ENCODE measurements at places on chromosomes 4 and X.

DNA sequence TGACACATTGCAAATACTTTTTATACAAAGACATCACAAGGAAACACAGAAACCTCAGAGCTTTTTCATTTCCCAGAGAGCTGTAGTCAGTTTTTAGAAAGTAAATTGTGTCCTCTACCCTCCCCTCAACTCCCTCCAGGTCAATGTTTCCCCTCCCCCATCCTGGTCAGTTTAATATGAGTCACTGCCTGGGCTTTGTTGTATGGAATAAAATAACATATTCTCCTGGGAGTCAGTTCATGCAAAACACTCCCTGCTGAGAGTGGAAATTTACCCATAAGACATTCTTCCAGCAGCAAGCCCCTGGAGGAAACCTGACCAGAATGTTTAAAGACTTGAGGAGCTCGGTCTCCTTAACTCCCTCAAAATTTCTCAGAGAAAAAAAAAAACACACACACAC, 270.1 kb upstream of the LDB2 start:
- no peak for DNase-seq

GRCh38 chr4:700587-701264, 4.9 kb upstream of the PCGF3 start:
- DNase-seq: no peak

DNA sequence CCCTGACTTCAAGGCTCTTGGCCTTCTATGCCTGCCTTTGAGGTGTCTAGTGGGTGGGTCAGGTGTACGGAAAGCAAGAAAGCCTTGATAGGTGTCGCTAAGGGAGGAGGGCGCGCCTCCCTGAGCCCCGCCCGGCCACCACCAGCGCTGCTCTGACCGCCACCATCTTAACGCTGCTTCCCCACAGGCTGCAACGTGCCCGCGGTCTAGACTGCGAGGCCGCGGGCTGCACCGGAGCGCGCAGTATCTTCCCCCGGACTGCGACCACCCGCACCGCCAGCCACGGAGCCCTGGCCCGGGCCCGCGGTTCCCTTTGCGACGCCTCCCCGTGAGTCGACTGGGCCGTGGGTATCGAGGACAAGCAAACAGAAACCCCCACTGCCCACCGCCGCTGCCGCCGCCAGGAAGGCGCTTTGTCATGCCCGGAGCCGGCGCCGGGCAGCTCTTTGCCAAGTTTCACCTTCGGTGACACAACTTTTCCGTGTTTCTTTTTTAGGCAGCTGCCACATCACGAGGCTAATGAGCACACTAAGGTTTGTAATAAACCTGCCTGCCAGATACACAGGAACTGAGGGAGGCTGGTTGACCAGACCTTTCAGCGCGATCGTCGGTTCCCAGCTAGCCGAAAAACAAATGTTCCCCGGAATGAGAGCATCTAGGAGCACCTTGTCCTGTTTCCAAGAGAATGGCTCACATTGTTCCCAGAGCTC, 335.8 kb upstream of the F9 start:
- DNase-seq: no peak

- DNase-seq: no peak
These were observed 12.5 kb downstream of the GPC3 start for GRCh38 chrX:133972916-133973315.

GRCh38 chr4:153421941-153422340, 44.2 kb upstream of the TMEM131L start:
- DNase-seq: no peak

DNA sequence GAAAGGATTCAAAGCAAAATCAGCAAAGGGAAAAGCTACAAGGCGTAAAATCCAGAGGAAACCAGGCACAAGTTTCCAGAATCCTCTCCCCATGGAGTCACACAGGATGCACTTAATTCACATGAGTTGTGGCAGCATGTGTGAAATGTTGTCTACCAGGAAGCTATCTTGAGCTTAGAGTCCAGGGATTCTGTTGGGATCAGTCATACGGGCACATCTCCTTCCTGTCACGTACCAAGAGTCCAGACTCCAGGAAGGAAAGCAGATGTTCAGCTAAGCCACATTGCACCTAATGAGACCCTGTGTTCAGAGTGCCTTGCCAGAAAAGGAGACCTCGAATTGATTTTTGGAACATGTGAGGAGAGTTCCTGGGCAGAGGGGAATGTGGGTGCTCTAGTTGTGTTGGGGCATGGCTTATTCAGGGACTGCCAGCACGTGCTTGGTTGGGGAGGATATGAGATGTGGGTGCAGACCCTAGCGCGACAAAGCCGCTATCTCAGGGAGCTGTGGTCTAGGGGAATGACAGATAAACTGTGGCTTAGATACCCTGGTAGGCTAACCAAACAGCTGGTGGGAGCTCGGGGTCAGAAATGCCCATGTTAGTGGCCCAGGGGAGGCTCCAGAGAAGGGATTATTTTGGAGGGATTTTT, 70.0 kb downstream of the EVC start:
- no peak for DNase-seq

DNA sequence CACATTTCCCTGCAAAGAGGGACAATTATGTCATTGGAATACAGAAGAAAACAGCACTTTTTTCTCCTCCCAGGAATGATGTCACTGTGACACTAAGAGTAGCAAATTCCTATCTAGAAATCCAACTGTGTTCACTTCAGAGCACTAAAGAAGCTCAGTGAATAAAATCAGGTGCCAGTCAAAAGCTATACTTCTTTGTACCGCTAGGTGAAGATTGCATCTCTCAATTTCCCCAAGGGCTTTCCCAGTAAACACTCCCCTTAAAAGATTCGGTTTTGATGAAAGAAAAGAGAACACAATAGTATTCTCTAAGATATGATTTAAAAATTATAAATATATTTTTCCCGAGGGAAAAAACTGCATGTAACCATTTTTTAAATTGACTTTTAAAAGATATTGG, 104.7 kb upstream of the MID1 start:
- peak; percentile 1 for DNase-seq

DNA sequence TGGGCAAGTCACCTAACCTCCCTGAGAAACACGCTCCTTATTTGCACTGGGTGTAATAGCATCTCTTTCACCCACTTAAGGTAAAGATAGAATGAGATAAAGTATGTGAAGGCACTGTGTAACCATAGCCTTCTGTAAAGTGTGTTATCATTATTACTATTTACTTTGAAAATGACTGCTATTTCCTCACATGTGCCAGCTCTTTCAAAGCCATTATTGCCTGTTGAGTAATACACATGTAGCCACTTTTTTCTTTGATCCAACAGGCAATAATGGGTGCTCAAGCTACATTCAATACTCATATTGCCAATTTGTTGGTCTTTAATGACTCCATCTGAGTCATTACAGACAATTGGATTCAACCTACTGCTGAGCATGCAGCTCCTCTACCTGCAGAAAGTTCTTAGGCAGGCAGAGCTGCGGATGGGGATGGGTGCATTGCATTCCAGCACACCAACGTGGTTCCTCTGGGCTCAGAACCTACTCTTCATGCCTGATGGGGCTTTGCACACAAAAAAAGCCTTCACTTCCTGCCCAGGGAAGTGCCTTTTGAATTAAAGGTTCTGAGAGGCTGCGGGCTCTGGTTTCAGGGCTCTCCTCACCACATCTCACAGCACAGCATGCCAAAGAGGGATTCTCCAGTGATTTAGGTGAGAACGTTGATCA, 9.7 kb downstream of the PTCHD1 start:
- no peak for DNase-seq

GRCh38 chr4:143254491-143255226, 69.9 kb downstream of the USP38 start:
- DNase-seq: no peak

GRCh38 chrX:11206716-11207115, 86.5 kb upstream of the AMELX start:
- DNase-seq: no peak

DNA sequence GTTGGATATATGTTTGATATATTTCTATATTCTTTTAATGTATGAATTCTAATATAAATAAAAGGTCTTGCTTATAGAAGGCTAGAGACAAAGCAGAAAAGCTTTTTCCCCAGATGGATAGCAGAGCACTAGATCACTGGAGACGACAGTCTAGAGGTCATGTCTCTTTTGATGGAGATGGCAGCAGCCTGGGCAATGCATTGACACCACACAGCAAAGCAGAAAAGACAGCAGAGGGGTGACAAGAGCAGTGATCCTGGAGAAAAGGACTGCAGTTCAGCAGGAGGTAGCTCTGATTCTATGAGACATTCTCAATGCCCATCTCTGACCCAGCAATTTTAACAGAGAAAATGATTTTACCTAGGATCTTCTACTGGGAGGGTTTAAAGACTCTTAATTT, 210.6 kb downstream of the DTHD1 start:
- no peak for DNase-seq

- DNase-seq: peak; percentile 46
These were observed 119.8 kb downstream of the NEK1 start for GRCh38 chr4:169492436-169493163.

DNA sequence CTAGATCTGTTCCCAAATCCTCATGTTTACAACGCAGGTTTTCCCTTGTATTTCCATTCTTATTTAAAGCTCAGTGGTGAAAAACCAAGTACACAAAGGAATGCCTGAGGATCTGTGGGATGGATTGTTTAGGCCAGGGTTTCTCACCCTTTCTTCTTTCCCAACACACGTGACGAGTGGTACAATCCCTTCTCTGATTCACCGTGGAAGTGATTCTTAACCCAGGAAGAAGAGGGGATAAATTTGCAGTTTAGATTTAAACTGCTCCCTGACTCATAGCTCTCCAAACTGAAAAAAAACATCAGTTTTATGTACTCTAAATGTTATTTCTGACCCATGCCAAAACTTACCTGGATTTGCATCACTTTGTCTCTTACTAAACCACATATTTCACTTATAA, 17.0 kb downstream of the PAQR3 start:
- no peak for DNase-seq

GRCh38 chr4:5366421-5366820, 315.1 kb downstream of the STK32B start:
- DNase-seq: no peak

DNA sequence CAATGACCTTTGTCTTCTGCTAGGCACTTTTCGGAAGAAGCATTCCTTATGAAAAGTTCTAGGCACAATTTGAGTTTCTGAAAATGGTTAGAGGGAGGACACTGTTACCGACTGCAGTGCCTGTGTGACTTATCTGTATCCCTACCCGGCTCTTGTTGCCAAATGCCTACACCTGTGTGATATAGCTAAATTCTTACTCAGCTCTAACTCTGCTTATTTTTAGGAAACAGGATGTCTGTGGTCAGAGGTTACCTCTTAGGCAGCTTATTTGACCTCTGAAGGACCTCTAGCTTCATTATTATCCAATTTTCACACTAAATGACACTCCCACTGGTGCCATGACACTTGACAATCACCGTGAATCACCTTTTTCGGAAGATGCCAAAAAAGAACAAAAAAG, 561.1 kb upstream of the SMIM31 start:
- DNase-seq: no peak

GRCh38 chr4:37792241-37792640, 34.2 kb upstream of the PGM2 start:
- no peak for DNase-seq

DNA sequence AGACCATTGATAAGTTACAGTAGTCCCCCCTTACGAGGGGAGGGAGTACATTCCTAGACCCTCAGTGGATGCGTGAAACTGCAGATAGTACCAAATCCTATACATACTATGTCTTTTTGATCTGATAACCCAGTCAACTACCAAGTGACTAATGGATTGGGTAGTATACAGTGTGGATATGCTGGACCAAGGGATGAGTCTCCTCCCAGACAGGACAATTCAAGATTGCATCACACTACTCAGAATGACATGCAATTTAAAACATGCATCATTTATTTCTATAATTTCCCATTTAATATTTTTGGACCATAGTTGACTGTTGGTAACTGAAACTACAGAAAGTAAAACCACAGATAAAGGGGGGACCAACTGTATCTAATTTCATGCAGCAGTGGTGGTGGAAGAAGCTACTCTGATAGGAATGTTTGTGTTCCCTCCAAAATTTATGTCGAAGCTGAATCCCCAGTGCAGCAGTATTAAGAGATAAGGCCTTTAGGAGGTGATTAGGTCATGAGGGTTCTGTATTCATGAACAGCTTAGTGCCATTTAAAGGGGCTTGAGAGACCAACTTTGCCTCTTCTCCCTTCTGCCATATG, 11.9 kb downstream of the HADH start:
- no peak for DNase-seq

DNA sequence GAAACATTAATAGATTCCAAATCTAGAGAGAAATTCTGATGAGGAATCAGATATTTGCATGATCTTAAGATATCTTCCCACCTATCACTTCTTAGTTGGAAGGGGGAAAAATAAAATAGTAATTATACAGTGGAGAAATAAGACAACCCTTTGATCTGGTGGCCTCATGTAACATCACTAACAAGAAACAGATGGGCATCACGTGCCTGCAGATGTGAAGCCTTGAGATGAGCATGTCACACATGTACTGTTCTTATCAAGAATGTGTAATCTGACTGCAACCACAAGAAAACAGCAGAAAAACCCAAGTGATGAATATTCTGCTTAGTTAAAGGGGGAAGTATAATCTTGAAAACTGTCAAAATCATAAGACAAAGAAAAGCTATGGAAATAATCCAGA, 31.4 kb upstream of the NKX6-1 start:
- no peak for DNase-seq

GRCh38 chr4:86294883-86295282, 65.0 kb downstream of the MAPK10 start:
- no peak for DNase-seq

DNA sequence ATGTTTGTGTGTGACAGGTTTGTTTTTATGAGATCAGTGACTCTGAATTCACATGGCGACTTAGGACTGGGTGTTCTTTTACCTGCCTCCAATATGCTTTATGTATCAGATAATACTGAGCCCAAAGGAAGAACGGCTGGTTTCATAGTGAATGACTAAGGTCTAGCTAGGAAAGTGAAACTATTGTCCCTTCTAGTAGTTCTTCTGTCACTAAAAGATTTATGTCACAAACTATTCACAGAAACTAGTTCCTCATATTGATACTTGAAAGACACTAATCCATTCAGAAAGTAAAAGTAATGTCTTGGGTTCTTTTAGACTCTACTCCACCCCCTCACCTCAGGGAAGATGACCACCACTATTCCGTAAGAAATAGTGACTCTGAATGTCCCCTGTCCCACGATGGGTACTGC, 81.7 kb downstream of the EGF start:
- DNase-seq: peak; percentile 21

- DNase-seq: no peak
These were observed 35.2 kb downstream of the SMIM20 start for GRCh38 chr4:25949173-25949748.

DNA sequence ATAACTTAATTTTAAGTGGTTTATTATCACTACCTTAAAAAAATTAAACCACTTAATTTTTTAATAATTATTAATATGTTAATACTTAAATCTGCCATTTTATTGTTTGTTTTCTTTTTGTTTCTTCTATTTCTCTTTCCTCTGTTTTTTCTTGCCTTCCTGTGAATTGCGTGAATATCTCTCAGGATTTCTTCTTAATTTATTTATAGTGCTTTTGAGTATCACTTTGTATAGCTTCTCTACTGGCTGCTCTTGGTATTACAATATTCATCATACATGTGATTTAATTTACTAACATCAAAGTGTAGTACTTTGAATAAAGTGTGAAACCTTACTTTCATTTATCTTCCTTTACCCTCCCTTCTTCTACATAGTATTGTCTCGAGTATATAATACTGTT, 349.5 kb upstream of the CPXCR1 start:
- DNase-seq: no peak

- DNase-seq: no peak
These were observed 35.2 kb upstream of the LPAR4 start for GRCh38 chrX:78712336-78712735.
